SJSA1 (cell line): ENCODE measurements at places on chromosomes 2 and 18. TPM values are rescaled to one million over a fixed set of nuclear protein-coding genes. Genes with fewer than 3 reads are reported as not detected.

GRCh38 chr2:215772003-215772402 is 241.3 kb downstream of the MREG start:
- H3K4me3 ChIP-seq = no peak overlapping the region
- H3K27me3 ChIP-seq = no peaks in the 10 kb centered on the region
- peak overlapping the region; percentile 25 for H3K27ac ChIP-seq
- H3K4me1 ChIP-seq = peaks cover 29% of the 10 kb centered on the region
- peak; percentile 54 for DNase-seq

- H3K36me3 ChIP-seq = no peaks in the 10 kb centered on the region
- H3K4me1 ChIP-seq = no peaks in the 10 kb centered on the region
- H3K4me3 ChIP-seq = no peak overlapping the region
- no peaks in the 10 kb centered on the region for H3K27me3 ChIP-seq
- no peak overlapping the region for H3K27ac ChIP-seq
- no peak for DNase-seq
Observed at GRCh38 chr2:141714496-141714895, 416.3 kb downstream of the LRP1B start.

DNA sequence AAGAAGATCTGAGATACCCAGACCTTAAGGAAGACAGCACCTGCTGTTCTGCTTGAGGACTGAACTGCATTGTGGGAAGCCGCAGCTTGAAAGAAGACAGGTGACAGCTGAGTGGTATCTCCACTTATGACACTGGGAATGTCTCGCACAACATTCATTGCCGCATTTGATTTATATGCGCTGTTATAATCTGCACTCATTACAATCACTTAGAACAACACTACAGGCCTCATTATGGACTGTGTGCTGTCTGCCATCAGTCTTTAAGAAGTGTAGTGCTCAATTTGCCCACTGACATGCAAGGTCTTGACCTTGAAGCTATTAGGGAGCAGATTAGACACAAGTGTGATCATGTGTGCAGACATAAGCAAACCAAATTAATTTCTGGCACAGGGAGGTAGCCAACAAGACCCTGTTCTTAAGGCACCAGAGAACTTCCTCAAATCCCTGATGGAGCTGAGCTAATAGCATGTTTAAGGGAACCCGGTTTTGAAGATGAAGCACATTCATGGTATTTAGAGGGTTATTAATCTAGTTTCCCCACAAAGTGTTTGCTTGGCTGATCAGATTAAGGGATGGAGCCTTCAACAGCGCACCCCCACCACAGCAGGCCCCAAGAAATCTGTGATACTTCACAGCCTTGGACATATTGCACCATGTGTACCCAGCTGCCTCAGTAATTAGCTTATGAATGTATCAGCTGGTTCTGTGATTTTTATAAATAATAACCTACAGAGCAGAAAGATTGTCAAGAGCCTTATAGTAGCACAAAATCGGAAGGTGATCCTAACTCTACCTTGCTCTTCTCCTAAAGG is 146.8 kb downstream of the SATB2 start:
- peaks cover 20% of the 10 kb centered on the region for H3K36me3 ChIP-seq
- H3K4me3 ChIP-seq = no peak overlapping the region
- no peaks in the 10 kb centered on the region for H3K4me1 ChIP-seq

DNA sequence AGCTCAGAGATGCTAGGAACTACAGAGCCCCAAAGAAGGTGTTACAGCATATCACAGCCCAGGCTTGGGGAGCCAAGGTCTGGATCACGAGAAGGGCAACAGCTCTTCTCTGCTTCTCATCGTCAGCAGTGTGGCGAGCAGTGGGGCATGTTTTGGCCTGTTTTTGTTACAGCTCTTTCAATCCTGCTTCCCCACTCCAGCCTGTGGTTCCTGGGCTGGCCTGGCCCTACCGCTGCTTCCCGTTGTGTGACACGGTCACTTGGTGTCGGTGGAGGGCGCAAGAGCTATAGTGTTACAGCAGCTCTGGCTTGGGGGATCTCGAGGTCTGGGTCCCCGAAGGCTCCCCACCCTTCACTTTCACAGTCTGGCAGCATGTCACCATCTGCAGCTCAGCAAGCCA is 870.2 kb downstream of the CBLN2 start:
- H3K27me3 ChIP-seq = no peaks in the 10 kb centered on the region
- DNase-seq = no peak

DNA sequence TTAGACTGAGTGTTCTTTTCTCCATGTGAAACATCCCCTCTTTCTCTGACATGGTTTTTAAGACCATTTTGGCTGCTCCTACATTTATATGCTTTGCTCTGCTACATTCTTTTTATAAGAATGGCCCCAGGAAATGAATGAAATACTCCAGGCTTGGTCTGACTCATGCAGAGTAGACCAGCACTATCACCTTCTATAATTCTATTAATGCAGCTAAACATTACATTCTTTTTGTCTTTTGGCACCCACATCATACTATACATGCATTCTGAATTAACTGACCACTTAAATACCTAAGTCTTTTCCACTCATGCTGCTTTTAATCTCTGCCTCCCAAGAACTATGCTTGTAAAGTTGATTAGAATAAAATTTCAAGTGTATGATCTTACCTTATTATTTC is 94.1 kb downstream of the AAK1 start:
- peaks cover 15% of the 10 kb centered on the region for H3K4me1 ChIP-seq
- H3K27ac ChIP-seq = peak overlapping the region; percentile 4; the same call in 1 of the 2 replicates
- no peak overlapping the region for H3K4me3 ChIP-seq
- H3K36me3 ChIP-seq = peaks cover 50% of the 10 kb centered on the region

DNA sequence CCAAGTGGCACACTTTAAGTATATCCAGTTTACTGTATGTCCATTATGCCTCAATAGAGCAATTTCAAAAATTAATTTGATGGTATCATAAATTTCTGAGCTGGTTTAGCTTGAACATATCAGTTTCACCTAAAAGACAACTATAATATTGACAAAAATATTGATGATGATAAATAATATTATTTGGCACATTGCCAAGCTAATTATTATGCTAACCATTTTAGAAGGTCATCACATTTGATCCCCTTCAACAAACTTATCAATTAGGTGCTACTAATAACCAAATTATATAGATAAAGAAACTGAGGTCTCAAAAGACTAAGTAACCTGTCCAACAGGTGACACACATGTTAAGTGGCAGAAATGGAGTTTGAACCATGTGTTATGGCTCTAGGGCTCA is 26.9 kb upstream of the UBE2E3 start:
- H3K27ac ChIP-seq = no peak overlapping the region
- H3K36me3 ChIP-seq = no peaks in the 10 kb centered on the region
- no peaks in the 10 kb centered on the region for H3K4me1 ChIP-seq

SPC25 gene
- 53.0 and 64.8 TPM in 2 replicates for total RNA-seq

TMEM200C gene
- total RNA-seq = 3.9 and 8.1 TPM in 2 replicates

ANKRD30B gene
- not detected in 2 replicates for total RNA-seq

APLF gene
- total RNA-seq = 1.2 and 1.8 TPM in 2 replicates

PRKAG3 gene
- not detected in 2 replicates for total RNA-seq

AQP12A gene
- not detected in 2 replicates for total RNA-seq

DNAJC27 gene
- 2.8 and 4.4 TPM in 2 replicates for total RNA-seq
